ENCODE measurements at places on chromosomes 12 and 14. TPM values are rescaled to one million over a fixed set of nuclear protein-coding genes. Genes with fewer than 3 reads are reported as not detected.

The SLCO1C1 gene
- 1.2 TPM for total RNA-seq

The CCDC177 gene
- not detected for total RNA-seq

The NANOG gene
- total RNA-seq, result not detected

The ATXN2 gene
- total RNA-seq, result 48.4 TPM

The KLHL33 gene
- total RNA-seq, result 0.62 TPM

The NOS1 gene
- 0.11 TPM for total RNA-seq

The LGMN gene
- 122 TPM for total RNA-seq

The TSPAN11 gene
- 1.5 TPM for total RNA-seq

The TUNAR gene
- not detected for total RNA-seq

The SLC38A2 gene
- 161 TPM for total RNA-seq

- no peak for DNase-seq
Observed at GRCh38 chr12:89977405-89978085, 268.9 kb upstream of the ATP2B1 start.

- no peak for DNase-seq
Observed at GRCh38 chr14:72027061-72027460, 94.8 kb downstream of the RGS6 start.

DNA sequence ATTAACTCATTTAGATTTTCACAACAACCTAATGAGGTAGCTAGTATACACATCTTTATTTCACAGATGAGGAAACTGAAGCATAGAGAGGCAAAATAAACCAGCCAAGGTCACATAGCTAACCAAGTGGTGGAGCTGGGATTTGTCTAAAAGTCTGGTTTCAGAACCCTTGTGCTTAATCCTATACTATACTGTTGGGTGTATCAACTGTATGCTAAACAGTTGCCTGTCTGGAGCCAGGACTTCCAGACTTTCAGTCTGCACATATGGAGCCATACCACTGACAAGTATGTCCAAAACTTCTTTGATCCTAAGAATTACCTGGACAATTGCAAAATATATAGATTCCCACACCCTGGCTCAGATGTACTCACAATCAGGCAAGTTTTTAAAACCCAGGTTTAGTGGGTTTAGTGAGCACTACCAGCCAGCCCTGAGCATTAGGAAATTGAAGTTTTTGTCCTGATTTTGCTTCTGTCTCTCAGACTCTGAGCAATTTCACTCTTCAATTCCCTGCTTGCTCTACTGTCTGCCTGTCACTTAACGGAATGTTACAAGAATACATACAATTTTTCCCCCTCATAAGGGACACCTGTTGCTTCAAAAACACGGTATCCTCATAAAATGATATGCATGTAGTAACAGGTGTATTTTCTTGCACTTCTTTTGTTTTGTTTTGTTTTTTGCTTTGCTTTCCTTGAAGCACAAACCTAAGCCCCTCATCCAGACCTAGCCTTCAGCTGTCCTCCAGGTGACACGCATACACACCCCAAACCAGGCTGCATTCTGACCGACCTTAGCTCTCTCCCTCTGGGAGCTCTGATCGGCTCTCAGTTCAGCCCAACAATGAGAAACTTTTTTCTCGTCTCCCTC is 9.6 kb upstream of the SALL2 start:
- no peak for DNase-seq

- DNase-seq, result no peak
Observed at GRCh38 chr12:12024911-12025682, 45.6 kb upstream of the BCL2L14 start.

- DNase-seq, result no peak
Observed at GRCh38 chr14:54942913-54943312, 40.3 kb upstream of the GCH1 start.

- no peak for DNase-seq
Observed at GRCh38 chr14:23006188-23006534, 3.8 kb downstream of the C14orf93 start.

GRCh38 chr14:33081259-33081658 is 142.6 kb downstream of the NPAS3 start:
- no peak for DNase-seq

GRCh38 chr12:127559349-127560040 is 707.5 kb upstream of the TMEM132C start:
- no peak for DNase-seq

DNA sequence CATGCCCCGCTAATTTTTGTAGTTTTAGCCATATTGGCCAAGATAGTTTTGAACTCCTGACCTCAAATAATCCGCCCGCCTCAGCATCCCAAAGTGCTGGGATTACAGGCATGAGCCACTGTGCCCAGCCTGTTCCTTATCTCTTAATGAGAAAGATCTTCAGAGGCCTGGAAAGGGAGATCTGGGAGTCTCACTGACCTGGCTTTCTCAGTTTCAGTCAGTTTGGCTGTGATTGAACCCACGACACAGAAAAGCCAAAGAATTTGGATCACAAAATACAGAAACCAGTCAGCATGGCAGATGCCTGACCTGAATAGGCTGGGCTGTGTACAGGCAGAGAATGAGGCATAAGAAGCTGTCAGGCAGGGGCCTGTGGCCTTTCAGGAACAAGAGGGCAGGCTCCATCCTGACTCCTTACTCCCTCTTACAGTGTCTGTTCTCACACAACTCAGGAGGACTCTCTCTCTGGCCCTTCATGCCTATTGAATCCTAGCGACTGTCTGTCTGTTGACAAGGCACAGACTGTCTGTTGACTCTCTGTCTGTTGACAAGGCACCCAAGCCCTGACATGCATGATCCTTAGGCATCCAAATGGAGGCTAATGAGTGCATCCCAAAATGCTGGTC is 366.5 kb upstream of the CCDC196 start:
- no peak for DNase-seq

DNA sequence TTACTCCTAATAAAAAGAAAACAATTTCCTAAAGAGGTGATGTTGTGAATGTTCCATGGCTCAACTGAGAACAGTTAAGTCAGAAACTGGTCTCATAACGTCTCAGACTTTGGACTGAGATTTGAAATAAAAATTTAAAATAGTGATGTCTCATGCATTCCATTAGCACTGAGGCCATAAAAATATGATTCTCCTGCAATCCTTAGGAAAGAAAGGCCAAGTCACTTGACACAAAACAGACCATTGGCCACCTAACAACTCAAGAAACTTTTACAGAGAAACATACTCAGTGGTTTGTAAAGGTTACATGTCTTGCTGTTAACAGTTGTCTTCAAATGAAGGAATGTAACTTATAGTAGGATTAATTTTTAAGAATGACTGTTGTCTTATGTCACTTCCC is 58.1 kb downstream of the STAB2 start:
- DNase-seq, result no peak

DNA sequence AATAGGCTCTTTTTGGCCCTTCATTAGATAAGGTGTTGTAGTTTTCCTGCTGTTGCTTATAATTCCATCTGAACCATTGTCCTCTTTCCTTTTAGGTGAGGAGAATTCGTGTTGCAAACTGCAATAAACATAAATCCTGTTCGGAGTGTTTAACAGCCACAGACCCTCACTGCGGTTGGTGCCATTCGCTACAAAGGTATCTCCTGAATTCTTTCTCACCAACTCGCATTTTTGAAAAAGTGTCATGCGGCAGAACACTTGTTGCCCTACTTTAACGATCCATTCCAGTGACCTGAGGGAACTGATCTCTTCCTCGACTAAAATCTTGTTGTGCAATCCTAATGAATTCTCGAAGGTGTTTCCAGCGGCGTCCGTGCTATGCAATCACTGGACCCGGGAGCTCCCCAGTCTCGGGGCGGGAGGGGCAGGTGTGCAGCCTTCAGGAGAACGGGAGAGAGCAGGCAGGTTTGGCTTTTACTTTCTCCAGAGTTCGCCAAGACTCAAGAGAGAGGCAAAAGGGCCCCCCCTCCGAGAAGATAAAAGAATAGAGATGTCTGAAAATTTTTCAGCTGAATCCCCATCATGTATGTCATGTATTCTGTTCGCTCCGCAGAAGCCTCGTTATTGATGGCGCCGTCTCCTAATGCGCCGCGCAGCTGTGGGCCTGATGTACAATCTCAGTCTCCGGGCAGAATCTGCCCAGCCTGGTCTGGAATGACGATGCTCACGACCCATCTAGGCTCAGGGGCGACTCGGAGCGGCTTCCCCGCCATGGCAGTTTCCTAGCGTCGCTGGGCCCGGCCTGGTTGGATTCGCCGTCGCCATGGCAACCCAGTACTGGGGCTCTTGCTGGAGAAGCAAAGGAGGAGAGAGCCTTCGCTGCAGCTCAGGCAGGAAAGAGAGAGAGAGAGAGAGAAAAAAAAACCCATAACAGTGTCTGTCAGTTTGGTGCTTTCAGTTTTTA is 38.2 kb downstream of the PLXNC1 start:
- DNase-seq, result peak; percentile 73

DNA sequence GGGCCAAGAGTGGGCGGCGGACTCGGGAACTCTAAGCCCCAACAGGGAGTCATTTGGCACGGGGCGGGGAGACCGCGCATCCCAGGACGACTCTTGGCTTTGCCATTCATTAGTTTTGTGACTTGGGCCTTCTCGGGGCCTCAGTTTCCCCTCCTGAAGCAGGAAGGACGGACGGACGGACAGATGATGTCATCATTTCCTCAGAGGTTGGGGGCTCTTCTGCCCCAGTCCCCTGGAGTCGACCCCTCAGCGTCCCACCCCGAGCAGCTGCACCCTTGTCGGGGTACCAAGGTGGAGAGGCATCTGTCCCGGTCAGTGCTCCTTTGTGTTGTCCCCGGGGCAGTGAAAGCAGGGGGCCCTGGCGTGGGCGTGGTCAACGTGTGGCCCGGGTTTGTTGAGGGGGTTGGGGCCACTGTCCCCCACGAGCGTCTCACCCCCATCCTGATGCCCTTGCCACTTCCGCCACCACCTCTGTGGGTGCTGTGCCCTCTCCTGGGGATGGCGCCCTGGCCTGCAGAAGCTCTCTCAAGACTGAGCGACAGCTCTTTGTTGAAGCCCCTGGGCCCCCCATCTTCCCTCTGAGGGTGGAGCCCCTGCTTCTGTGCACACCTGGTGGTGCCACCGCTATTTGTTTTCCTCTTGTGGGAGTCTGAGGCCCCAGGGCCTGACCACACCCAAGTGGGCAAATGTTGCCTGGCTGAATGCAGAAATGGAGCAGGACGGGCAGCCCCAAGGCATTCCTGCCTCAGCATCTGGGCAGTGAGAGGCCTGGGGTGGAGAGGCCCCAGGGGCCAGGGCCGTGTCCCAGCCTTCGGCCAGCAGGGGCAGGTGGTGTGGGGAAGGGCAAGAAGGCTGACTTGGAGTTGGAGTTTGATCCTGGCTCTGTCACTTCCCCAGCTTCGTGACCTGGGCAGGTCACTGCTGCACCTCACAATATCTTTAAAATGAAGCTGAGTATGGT is 896 bp downstream of the HHIPL1 start:
- peak; percentile 48 for DNase-seq

GRCh38 chr12:40375076-40375475 is 150.3 kb downstream of the LRRK2 start:
- DNase-seq, result no peak

DNA sequence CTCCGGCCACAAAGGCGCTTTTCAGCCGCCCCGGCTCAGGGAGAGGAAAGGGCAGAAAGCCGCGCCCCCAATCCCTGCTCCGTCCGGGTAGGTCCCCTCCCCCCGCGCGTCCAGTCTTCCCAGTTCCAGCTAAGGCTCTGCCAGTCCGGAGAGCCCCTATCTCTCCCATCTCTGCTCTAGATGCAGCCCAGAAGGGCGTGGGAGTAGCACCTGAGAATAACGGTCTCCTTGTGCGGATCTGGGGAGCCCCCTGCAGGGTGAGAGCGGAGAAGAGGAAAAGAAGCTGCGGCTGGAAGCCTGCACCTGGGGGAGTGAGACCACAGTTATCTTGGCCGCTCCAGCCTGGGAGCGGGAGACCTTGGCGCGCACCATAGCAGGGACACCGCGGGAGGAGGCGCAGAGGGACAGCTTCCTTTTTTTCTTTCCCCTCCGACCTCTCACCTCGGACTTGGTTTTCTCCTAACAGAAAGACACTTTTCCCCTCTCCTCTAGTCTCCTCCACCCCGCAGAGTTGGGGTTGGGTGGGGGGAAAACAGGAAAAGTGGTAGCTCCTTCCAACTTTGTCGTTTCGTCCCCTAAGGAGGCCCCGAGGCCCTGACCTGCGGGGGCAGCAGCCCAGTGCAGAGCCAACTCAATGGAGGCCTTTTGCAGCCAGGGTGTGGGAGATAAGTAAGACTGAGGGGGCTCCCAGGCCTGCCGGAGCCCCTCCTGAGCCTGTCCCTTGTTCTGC is 2.4 kb downstream of the DHH start:
- DNase-seq, result no peak

GRCh38 chr12:17301544-17301943 is 695.6 kb upstream of the LMO3 start:
- no peak for DNase-seq

- no peak for DNase-seq
Observed at GRCh38 chr14:67718265-67718664, 16.6 kb downstream of the RDH12 start.

GRCh38 chr14:77319422-77319821 is 1.3 kb downstream of the POMT2 start:
- DNase-seq, result no peak

- DNase-seq, result no peak
Observed at GRCh38 chr12:91926848-91927247, 218.8 kb downstream of the BTG1 start.

- no peak for DNase-seq
Observed at GRCh38 chr14:51020024-51020710, 74.7 kb downstream of the TRIM9 start.

GRCh38 chr12:54418441-54419087 is 502 bp downstream of the ITGA5 start:
- DNase-seq, result no peak

- no peak for DNase-seq
Observed at GRCh38 chr12:23555825-23556207, 393.7 kb downstream of the SOX5 start.

DNA sequence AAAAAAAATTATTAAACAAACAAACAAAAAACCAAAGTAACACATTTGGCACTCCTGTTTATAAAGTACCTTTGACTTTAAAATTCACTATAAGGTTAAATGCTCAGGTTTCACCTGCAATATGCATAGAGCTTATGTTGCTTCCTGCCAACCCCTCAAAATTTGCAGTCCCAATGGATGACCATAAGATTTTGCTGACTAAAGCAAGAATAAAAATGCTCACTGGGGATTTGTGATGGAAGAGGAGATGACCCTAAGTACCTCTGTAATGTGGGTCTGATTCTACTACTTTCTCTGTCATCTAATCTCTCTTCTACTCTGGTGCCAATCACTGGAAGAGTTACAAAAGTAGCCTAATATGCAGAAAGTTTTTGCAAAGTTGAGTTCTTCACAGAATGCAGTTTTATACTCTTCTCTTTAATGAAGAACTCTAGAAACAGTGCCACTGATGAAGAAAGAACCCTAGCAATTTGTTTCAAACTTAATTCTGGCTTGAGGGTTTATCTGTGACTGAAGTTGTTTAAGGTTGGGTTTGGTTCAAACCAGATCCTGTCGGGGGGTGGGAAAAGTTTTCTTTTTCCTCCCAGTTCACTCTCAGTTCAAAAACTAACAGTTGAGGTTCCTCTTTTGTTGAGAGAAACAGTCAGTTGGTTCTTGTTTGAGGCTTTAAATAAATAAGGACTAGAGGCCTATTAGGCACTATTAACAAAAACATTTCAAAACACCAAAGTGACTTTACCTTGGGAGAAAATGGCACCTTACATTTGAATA is 10.9 kb downstream of the WASHC3 start:
- DNase-seq, result no peak

All from Right ventricle myocardium inferior (tissue), 1 donor.